Activated naive CD4-positive, alpha-beta T cell (primary cell): ENCODE measurements at places on chromosomes 16 and 17.

GRCh38 chr16:85565340-85565739 is 47.8 kb upstream of the GSE1 start:
- DNase-seq: no peak

DNA sequence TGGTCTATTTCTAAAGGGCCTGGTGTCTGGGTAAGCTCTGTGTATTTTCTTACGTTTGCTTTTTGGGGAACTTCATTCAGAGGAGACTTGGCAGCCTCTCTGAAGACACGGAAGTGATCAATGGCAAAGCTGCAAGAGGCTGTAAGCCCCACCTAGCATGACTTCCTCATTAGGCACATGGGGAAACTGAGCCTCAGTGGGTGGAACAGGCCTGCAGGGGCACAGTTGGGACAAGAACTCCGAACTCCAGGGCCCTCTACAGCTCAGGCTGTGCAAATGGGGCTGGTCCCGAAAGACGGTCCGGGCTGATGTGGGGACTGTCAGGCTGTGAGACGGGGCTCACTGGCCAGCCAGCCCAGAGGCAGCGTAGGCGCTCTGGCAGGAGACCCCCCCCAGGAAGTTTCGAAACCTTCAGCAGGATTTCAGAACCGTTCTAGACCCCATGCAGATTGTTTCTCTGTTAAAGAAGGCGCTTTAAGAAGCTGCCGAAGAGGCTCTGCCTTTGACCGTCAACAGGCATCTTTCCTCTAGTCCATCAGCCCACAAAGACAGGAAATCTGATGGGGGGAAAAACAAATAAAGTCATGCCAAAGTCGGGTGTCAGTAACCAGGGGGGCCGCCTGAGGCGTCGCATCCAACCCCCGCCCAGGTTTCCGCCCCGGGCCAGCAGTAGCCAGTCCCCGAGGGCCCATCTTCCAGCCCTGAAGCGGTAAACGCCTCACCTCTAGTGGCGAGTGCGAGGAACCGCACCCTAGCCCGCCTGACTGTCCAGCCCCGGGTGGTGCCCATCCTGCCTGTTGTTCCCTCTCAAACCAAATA is 79.8 kb upstream of the TBC1D3K start:
- DNase-seq: peak; percentile 30

- DNase-seq: no peak
Measured at GRCh38 chr17:72034000-72034399, 86.8 kb upstream of the SOX9 start.

GRCh38 chr16:84332975-84333684 is 35.2 kb upstream of the ATP2C2 start:
- DNase-seq: no peak

- no peak for DNase-seq
Measured at GRCh38 chr17:327971-328370, 24.6 kb downstream of the RPH3AL start.

- DNase-seq: no peak
Measured at GRCh38 chr17:1918346-1919162, 88.7 kb downstream of the RPA1 start.

- no peak for DNase-seq
Measured at GRCh38 chr17:49633762-49634484, 44.0 kb downstream of the SPOP start.

DNA sequence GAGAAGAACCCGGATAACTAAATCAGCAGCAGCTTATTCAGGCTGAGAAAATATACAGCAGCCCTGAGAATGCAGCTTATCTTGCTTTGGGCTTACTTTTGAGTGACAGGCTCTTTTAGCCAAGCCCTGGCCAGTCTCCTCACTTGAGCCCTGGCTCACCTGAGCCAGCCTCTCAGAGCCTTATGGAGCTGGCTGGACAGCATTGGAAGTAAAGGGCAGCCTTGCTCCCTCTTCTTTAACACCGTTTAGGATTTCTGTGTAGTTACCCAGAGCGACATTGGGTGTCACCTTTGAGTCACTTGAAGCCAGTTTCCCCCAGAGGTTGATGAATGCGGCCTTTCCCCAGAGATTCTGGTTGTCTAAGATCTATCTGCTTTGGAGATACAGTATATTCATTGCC is 7.7 kb upstream of the NPIPB2 start:
- DNase-seq: no peak

DNA sequence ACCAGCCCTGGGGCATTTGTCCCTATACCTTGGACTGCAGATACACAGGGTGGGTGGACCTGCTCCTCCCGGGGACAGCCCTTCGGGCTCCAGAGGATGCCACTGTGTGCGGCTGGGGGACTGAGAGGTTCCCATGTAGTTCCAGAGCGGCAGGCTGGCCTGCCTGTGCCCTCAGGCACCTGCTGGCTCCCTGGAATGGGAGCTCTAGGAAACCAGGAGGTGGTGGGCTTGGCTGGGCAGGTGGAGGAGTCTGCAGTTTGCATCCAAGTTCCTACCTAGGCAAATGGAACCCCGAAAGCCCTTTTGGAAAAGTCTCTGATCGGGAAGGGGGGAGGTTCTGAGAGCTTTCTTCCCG is 982 bp downstream of the DBNDD1 start:
- no peak for DNase-seq

DNA sequence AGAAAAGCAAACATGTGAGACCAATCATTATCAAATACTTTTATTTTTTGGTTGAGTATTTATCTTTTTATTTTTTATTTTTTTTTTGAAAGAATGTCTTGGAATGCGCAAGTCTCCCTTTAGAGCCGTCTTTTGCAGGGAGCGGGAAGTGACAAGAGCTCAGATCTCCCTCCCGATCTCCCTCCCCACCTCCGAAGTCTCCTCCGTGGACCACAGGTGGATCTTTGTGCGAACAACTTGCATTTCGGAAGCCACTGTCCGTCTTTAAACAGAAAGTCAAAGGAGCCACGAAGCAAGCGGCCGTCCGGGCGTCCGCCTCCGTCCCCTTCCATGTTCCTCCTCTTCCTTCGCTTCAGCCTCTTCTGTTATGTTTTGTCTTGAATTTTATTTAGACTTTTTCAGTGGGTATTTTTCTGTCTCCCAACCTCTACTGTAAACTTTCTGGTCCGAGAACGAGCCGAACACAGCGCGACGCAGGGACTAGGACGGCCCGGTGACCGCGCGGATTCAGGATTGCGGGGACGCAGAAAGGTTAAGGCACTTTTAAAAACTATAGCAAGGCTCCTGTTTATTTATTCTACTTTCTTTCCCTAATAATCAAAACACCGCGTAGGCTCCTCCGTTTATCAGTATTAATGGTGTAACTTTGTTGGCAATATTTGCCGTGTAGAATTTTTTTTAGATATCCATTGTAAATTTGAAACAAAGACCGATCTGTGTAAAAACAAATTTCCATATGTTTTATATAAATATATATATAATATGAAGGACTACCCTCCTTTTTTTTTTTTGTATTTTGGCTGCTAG is 3.3 kb downstream of the FOXF1 start:
- no peak for DNase-seq

- DNase-seq: no peak
Measured at GRCh38 chr16:27628241-27628942, 78.4 kb downstream of the KATNIP start.

DNA sequence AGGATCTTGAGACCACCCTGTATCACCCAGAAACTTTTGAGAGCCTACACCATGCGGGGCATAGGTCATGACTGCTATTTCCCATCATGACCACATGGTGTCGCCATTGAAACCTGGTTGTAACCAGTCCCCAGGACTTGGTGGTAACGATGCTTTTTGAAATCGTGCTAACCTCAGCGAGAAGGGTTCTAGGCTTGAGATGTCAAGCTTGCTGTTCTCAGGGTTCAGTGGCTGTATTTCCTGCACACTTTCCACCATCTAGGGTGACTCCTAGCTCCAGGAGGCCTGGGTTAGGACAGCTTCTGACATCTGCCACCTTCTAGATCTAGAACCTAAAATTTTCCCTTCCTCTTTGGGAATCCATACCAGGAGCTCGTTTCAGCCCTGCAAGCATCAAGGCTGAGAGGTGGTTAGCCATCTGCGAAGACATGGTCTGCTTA is 13.0 kb upstream of the SPNS3 start:
- DNase-seq: peak; percentile 13

- DNase-seq: no peak
Measured at GRCh38 chr17:77474292-77474988, 333.7 kb downstream of the SEC14L1 start.

GRCh38 chr17:43114151-43114552 is 11.0 kb downstream of the BRCA1 start:
- DNase-seq: no peak

DNA sequence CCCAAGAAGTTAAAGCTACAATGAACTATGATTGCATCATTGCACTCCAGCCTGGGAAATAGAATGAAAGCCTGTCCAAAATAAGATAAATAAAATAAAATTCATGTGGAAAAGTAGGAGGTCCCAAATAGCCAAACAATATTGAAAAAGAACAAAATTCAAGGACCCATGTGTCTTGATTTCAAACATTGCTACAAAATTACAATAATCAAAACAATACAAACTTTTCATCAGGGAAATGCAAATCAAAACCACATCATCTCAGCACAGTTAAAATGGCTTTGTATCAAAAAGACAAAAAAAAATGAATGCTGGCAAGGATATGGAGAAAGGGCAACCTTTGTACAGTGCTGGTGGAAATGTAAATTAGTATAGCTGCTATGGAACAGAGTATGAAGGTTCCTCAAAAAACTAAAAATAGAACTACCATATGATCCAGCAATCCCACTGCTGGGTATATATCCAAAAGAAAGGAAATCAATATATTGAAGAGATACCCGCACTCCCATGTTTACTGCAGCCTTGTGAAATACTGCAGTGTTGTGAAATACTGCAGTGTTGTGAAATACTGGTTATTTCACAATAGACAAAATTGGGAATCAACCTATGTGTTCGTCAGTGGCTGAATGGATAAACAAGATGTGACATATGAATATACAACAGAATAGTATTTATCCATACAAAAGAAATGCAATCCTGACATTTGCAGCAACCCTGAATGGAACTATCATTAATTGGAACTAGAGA is 24.5 kb upstream of the ZNF287 start:
- DNase-seq: no peak

- no peak for DNase-seq
Measured at GRCh38 chr16:68400083-68400923, 48.0 kb downstream of the SMPD3 start.

GRCh38 chr16:2341456-2342447 is 1.2 kb upstream of the ABCA3 start:
- DNase-seq: no peak

- no peak for DNase-seq
Measured at GRCh38 chr17:76633628-76634328, 9.8 kb downstream of the ST6GALNAC1 start.

DNA sequence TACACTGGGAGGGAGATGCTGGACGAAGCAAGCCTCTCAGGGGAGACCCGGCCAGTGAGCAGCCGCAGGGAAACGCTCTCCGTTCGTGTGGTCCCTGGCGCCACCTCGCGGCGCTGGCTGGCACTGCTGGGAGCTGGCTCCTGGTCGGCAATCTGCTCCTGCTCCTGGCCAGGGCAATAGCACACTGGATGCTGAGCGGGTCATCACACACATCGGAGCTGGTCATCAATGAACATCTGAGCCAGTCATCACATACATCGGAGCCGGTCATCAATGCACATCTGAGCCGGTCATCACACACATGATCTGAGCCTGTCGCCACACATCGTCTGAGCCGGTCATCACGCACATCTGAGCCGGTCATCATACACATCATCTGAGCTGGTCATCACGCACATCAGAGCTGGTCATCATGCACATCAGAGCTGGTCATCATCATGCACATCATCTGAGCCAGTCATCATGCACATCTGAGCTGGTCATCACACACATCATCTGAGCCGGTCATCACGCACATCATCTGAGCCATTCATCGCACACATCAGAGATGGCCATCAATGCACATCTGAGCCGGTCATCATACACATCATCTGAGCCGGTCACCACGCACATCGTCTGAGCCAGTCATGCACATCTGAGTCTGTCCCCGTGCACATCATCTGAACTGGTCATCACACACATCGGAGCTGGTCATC is 217.3 kb downstream of the RBFOX3 start:
- DNase-seq: peak; percentile 25

DNA sequence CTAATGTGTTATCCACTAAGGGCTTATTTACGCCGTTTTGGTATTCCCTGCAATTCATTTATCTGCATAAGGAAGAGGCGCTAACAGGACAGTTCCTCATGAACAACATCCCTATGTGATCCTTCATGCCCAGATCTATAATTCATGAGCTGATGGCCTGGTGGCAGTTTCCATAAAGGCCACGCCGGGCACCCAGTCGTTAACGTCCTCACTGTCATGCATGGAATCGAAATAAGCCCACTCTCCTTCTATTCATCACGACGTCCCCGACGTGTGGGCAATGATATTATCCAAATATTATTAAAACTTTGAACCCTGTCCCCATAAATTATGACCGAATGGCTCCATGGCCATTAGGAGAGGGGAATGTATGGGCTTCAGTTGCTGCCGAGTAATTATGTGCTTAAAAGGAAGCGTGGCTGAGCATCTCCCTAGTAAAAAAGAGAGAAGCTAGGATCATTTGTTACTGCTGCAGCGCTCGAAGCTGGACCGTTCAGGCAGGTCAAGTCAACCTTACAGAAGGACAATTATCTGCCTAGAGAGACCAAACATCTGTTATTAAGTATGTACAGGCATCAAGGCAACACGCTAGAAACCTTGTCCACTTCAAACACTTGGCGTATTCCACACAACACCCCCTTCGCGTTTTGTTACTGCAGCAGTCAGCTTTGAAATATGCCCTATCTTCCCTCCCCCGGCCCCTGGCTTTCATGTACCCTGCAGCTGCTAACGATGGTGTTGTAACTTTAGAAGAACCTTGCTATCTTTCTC is 94.0 kb upstream of the SALL1 start:
- DNase-seq: no peak

DNA sequence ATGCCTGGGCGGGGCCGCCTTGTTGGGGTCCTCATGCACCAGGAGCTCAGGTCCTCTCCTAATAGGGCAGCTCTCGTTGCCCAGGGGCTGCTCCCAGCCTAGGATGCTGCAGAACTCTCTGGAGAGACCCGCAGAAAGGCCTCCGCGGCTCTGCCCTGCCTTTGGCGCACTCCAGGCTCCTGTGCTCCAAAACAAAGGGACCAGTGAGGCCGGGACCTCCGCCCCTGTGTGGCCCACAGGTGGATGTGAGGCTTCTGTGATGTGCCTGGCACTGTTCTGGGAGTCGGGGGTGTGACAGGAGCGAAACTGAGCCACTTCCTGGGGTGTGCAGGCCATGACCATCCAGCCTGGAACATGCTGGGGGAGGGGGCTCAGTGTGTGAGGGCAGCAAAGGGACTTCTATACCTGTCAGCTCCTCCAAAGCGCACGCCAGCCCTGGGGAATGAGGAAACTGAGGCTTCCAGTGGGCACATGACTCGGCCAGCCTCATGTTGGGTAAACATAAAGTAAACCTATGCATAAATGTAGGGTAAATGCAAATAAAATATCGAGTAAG is 153.2 kb downstream of the IRF8 start:
- DNase-seq: no peak

- DNase-seq: no peak
Measured at GRCh38 chr17:57091186-57091618, 6.2 kb downstream of the AKAP1 start.
